ENCODE measurements at places on chromosomes 7 and 10. TPM values are rescaled to one million over a fixed set of nuclear protein-coding genes. Genes with fewer than 3 reads are reported as not detected.

Gene PAX4
- total RNA-seq, result not detected

Gene ZNF316
- 65.5 TPM for total RNA-seq

Gene SSC4D
- not detected for total RNA-seq

Gene VENTX
- total RNA-seq, result not detected

Gene PCLO
- total RNA-seq, result not detected

Gene ARMC3
- total RNA-seq, result not detected

Gene BMS1
- total RNA-seq, result 19.6 TPM

Measured in naive thymus-derived CD8-positive, alpha-beta T cell (primary cell).